ENCODE measurements at places on chromosomes 6 and 20. TPM values are rescaled to one million over a fixed set of nuclear protein-coding genes. Genes with fewer than 3 reads are reported as not detected.

Gene BPIFA1
- total RNA-seq = not detected

DNA sequence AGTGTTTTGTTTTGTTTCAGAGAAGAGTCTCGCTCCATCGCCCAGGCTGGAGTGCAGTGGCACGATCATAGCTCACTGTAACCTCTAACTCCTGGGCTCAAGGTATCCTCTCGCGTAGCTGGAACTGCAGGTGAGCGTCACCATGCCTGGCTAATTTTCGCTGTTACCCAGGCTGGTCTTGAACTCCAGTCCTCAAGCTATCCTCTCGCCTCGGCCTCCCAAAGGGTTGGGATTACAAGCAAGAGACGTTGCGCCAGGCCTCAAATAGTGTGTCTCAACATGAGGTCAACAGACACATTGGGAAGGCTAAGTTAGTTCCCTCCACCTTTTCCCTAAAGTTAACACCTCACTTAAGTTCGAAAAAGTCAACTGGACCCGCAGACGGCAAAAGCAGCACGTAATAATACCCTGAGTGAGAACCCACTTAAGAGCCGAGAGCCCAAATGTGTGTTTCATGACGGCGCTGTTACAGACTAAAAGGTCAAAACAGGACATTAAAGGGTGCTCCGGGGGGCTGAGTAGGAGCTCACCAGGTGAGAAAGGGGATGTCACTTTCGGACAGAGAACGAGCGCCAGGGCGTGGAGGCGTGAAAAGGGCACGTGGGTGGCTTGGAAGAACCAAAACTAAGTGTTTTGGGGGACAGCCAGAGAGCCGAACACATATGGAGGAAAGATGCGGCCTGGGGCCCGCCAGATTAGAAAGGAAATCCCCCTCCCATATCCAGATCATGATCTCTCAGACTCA, 499 bp downstream of the TTI1 start:
- DNase-seq = no peak

- DNase-seq = no peak
Observed at GRCh38 chr6:48560408-48560807, 449.4 kb upstream of the PTCHD4 start.

DNA sequence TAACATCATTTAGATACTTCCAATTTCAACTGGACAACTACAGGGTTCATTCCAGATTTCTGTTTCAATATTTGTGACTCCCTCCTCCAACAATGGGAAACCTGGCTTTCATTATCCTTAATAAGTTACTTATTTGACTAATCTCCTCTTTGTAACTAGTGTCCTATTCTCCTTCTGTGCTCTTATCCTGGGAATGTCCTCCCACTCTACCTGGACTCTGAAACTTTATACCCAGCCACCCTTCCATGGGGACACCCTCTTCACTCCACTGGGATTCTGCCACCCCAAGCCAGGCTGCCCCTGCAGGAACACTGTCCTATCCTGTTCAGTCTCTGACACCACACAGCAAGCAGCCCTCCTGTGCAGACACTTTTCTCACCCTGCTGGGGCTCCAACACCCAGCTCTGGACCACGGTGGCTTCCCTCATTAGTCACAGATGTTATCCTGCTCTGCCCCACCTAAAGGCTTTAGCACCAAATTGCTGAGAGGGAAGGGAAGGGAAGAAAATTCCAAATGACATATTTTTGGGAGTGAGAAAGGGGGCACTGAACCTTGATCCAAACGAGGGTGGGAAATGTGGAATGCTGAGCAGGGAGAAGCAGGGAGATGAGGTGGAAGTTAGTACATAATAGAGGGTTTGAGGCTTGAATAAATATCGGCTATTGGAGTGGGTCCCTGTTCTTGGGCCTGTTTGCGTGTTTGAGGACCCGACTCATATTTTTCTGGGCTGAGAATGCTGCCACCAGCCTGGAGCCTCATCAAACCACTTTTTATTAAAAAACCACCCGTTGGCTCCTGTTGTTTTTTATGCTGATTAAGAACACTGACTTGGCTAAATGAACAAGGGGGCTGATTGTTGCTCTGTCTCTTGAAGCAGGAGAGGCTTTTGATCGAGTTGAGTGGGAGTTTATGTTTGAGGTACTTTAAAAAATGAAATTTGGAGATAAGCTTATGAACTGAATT, 54.0 kb upstream of the AKIRIN2 start:
- DNase-seq = no peak

GRCh38 chr6:37456816-37457560, 24.0 kb downstream of the CMTR1 start:
- no peak for DNase-seq

Gene MAP7
- total RNA-seq = 0.69 TPM

- peak; percentile 27 for DNase-seq
Observed at GRCh38 chr6:13924146-13924948, 405 bp upstream of the RNF182 start.

DNA sequence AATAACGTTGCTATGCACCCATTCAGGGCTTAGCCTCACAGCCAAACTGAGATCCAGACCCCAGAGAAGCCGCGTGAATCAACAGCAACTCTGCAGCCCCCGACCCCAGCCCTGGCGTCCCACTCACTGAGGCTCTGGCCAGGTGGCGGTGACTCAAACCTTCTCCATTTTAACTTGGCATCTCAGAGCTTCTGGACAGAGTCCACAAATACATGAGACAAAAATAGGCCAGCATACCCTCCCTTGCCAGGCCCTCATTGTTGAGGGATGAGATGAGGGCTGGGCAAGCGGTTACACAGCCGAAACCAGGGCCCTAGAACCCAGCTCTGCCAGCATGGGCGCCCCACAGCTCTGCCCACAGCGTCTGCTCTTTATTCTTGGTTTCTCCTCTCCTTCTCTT, 118.4 kb downstream of the MYLK4 start:
- no peak for DNase-seq

Gene LHFPL5
- not detected for total RNA-seq

- no peak for DNase-seq
Observed at GRCh38 chr6:92587525-92587924, 831.8 kb downstream of the EPHA7 start.

DNA sequence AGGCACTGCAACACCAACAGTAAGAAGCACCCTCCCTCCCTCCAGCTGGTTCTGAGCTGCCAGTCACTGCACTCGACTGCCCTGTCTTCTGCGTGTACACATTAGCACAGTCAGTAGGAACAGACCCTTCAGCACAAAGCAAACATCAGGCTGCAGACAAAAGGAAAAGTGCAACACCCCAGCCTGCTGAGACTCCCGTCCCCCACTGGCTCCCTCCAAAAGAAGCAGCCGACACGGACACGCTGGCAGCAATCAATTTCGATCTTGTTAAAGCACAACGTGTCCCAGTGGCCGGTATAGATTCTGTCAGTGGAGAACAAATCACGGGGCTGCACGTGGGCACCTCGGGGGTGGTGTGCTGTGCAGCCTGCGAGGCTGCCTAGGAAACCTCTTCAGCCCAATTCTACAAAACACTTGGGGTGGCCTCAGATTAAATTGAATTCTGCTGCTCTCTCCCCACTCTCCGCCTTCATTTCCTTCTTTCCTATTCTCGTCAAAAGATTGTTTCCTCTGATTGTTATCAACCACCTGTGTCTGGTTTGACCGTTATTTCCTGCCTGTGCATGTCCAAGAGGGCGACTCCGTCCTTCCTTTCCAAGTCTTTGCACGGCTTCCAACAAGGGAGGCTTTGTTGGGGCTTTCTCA, 38.7 kb downstream of the TRAF3IP2 start:
- DNase-seq = peak; percentile 6

- no peak for DNase-seq
Observed at GRCh38 chr20:22515264-22515663, 69.1 kb downstream of the FOXA2 start.

DNA sequence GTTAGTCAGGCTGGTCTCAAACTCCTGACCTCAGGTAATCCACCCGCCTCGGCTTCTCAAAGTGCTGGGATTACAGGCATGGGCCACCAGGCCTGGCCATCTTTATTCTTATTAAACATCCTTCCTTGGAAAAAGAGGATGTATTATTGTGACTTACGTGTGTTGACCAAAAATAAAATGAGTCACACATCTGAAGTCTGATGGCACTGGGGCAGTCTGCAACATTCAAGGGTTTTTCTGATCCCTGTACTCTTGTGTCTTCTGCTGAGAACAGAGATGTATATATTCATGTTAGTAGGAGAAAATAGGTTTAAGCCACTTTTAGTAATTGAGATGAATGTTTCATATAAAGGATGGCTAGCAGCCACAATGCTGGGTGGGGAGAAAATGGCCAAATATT, 129.9 kb upstream of the RIPOR2 start:
- no peak for DNase-seq

- no peak for DNase-seq
Observed at GRCh38 chr6:153103319-153103655, 27.8 kb downstream of the RGS17 start.

Gene NKX2-4
- total RNA-seq = not detected

Gene REM1
- not detected for total RNA-seq

DNA sequence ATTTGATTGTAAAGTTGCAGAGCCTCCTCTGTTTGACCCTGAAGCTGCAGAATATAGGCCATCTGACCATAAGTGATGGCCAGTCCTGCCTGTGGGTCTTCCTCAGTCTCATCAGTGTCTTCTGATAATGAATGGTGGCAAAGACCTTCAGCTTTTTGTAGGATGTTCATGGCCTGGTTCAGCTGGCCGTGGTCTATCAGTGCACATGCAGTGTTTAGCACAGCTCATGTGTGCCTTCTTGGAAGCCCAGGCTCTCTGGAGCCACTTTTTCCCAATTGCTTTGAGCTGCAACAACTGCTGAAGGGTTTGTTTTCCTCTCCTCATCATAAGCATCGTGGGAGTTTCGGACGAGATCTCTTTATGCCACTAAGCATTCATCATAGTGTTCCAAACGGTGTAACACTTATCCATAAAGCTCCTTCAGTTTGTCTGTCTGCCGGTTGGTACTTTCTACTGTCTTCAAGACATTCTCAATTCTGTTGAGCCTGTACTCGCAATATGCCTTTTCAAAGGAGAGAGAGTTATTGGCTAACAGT, 70.1 kb upstream of the TULP4 start:
- no peak for DNase-seq

DNA sequence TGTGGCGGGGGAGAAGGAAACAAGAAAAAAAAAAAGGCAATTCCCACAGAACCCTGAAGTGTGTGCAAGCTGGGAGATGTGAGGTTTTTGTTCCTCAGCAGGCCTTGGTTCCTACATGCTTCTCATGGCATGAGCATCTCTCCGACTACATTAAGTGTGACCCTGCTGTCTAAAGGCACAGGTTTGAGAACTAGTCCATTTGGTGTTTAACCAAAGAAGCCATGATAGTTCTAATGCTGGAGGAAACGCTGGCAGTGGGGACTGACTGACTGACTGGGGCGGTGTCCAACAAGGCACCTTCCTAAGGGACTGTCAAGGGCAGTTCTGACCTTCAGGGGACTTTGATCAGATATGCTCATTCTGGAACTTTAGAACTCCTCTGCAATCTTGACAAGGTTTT, 3.8 kb downstream of the TXNDC5 start:
- DNase-seq = no peak

Gene MUC21
- not detected for total RNA-seq

DNA sequence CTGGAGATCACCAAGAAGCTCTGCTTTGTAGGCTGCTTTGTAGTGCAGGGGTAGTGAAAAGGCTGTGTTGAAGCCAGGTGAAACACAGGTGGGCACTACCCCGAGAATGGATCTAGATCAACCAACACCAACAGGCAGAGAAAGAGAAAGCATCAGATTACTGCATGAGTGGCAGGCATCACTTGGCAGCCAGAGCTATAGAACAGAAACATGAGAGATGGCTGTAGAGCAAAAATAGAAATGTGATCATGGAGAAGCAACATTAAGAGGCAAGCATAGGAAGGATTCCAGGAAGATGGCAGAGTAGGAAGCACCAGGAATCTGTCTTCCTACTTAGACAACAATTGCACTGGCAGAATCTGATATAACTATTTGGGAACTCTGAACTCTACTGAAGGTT, 311.1 kb upstream of the TCF21 start:
- DNase-seq = no peak

DNA sequence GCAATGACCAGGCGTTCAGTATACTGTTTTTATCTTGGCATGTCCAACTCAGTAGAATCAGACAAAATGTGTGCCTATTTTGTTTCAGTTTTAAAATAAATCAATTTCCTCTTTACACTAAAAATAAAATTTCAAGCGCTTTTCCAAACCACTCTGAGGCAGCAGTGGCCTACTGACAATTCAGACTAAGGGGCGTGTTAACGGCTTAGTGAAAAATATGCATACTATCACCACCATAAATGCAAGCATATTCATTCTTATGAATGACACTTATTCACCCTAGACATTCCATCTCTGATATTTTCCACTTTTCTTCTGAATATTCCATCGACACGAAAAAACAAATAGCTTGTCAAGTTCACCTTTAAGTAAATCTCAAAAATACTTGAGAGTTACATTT, 7.5 kb downstream of the TBX18 start:
- no peak for DNase-seq

DNA sequence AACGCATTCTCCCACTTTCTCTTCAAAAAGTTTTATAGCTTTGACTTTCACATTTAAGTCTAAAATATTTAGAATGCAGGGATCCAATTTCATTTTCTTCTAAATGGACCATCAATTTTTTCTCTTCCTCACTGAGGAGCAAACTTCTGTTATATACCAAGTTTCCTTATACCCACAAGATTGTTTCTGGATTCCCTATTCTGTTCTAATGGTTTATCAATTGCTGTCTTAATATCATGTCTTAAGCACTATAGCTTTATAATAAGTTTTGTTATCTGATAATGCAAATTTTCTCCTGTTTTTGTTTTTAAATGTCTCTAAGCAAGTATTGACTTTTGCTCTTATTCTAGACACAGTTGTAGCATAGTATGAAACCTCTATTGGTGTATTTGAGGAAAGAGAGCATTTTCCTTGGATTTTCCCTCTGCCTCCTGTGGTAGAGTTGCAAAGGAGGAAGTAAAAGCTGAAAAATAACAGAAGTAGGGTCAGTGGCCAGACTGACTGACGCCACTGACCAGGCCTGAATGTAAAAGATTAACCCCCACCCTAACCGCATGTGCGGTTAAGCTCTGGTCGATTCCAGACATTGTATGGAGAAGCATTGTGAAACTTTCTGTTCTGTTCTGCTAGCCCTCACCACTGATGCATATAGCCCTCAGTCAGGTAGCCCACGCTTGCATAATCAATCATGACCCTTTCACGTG, 40.3 kb downstream of the GPX5 start:
- no peak for DNase-seq

DNA sequence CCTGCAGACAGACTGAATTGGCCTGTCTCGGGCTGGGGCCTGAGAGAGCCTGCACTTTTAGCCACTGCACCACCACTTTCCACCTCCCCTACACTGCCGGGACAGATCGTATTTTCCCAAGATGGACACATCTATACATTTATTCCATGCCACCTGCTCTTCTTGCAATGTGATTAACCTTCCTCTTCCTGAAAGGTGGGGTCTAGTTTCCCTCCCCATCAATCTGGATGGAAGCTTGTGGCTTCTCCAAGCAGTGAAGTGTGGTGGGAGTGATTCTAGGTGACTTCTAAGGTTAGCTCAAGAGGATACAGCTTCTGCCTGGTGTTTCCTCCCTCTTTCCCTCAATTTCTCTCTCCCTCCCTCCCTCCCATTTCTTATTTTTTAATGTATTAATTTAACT, 150.3 kb upstream of the PROKR2 start:
- no peak for DNase-seq

Gene EDN1
- total RNA-seq = 0.28 TPM

- DNase-seq = no peak
Observed at GRCh38 chr6:131398176-131398575, 174.8 kb upstream of the ARG1 start.

Gene SYNJ2
- 17.2 TPM for total RNA-seq

Gene TRIM40
- not detected for total RNA-seq

- DNase-seq = no peak
Observed at GRCh38 chr6:6591778-6592465, 3.4 kb downstream of the LY86 start.

Gene PKIG
- 0.36 TPM for total RNA-seq

- no peak for DNase-seq
Observed at GRCh38 chr6:77986380-77987034, 333.7 kb downstream of the MEI4 start.

Measured in CD4-positive, alpha-beta memory T cell (primary cell).